Thoracic aorta (tissue), 2 donors: ENCODE measurements at places on chromosomes 1 and 21.

- no peak for DNase-seq
These were observed 32.2 kb upstream of the LRRC7 start for GRCh38 chr1:69535490-69535889.

DNA sequence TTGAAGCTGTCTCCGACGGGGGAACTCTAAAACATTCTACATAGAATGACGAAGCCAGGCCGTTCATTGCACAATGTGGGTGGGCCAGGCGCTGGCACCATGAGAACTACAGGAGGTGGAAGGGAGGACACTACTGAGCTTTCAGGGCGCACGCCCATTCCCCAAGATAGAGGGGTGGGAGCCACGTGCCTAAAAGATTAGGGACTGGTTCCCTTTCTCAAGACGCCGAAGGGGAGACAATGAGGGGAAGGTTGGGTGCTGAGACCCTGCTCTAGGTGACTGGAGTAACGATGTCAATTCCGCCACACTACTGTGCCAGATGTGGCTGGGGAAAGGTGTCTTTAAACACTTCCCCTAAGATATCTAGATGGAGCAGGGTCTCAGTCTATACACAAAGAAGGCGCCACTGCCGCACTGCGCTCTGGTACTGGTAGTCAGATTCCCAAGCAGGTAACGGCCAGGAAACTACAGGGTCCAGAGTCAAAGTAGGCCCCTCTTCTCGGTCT is 782 bp downstream of the CSDE1 start:
- DNase-seq: peak; percentile 13

GRCh38 chr1:55927702-55928290 is 651.6 kb downstream of the PLPP3 start:
- DNase-seq: no peak

GRCh38 chr1:7474143-7474490 is 297.0 kb upstream of the VAMP3 start:
- no peak for DNase-seq

- no peak for DNase-seq
These were observed 8.2 kb upstream of the PADI6 start for GRCh38 chr1:17363771-17364170.

GRCh38 chr1:21633992-21634805 is 35.0 kb downstream of the RAP1GAP start:
- no peak for DNase-seq

DNA sequence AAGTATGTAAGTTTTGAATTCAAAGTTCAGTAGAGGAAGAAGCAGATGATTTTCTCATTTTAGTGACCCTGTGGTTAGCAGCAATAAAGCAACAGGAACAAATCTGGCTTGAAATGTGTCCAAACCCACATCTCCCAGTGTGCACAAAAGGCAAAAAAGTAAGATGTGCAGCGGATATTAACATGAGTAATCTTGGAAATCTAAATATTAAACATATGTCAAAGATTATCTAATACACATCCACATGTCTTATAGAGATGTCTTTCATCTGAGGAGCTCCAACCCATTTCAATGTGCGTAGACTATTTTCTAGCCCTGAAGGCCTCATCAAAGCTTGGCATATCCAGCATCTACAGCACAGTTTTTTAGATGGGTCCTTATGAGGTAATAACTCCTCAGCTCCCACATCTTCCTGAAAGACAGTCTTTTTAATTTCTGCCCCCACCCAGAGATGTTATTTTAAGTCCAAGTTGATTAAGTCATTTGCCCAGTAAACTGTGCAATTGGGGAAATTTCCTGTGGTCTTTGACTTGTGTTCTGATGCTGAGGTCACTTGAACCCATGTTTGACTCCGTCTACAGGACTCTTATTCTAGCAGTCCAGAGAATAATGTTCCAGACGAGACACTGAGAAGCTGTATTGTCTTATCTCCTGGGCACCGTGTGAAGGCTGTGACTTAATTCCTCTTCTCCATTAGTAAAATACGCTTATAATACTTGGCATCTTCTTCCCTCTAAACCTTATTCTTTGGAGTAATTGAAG is 73.7 kb downstream of the LMO4 start:
- no peak for DNase-seq

DNA sequence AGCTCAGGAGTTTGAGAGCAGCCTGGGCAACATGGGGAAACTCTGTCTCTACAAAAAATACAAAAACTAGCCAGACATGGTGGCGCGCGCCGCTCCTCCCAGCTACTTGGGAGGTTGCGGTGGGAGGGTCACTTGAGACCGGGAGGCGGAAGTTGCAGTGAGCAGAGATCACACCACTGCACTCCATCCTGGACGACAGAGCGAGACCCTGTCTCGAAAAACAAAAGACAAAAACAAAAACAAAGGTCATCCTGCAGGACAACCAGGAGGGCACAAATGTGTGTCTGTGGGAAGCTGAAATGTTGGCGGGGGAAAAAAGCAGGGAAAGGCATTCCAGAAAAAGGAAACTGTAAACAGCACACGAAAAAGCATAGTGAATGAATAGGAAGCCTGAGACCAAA is 104.1 kb upstream of the HNRNPU start:
- no peak for DNase-seq

GRCh38 chr1:150552128-150552910 is 3.1 kb downstream of the ADAMTSL4 start:
- peak; percentile 89 for DNase-seq

DNA sequence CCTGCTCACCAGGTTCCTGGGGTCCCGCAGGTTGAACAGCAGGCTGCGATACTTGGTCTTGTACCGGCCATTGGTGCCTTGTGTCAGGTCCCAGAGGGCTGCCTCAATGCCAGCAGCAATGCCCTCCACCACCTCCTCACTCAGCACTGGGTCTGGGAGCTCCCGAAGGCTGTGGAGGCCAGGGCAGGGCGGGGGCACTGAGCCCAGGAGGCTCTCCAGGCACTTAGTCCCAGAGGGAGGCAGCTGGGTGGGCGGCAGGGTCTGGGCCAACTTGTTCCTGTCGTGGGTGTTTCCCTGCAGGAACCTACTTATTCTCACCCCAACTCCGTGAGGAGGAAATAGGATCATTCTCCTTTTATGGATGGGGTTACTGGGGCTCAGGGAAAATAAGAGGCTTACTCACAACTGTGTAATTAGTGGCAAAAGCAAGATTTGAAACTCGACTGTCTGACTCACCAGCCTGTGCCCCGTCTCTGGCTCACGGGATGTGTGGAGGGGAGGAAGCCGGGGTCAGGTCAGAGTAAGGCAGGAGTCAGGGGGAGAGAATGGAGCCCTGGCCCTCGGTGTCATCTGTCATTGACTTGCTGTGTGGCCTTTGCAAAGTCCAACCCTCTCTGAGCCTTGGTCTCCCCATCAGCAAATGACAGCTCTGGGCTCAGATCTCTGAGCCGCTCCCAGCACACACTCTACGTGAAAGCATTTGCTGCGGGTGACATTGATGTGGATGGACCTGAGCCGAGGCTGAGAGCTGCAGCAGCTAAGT is 17.2 kb downstream of the SPOCD1 start:
- peak; percentile 25 for DNase-seq

- DNase-seq: no peak
These were observed 146.8 kb downstream of the CASZ1 start for GRCh38 chr1:10649517-10650201.

DNA sequence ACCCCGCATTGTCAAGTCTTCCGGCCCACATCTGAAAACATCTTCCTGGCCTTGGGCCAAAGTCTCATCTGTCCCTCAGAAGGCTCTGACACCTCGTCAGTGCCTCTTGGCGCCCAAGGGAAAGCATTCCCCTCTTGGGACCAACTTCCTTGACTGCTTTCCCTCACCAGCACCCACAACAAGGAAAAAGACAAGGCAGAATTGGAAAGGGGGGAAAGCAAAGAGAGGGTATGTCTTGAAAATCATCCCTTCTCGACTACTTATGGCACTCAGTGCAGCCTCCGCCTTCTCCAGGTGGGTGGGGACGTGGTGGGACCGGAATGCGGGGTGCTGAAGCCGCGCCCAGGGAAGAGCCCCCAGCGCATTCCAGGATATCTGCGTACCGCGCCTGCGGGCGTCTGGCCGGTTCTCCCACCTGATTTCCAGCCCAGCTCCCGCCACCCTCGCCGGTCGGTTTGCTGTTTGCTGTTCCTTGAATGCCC is 554 bp upstream of the SLC39A1 start:
- no peak for DNase-seq

- DNase-seq: no peak
These were observed 100.5 kb downstream of the GIPC2 start for GRCh38 chr1:78146205-78146771.

DNA sequence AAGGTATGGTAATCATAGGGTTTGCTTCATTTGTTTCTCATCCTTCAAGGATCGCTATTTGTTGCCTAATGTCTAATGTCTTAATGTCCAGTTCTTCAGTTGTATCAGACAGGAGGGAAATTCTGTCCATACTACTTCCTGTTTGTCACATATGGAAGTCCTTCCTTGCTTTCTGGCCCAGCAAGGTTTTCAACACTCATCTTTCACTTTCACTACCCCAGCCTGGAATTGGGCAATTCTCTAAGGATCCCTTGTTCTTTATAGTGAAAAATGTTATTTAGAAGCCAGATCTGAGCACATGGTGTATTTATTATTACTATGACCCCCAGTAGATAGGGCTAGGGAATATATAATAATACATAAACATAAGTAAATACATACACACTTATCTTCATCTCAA is 50.6 kb upstream of the SLC35A3 start:
- DNase-seq: no peak

- DNase-seq: no peak
These were observed 125.9 kb downstream of the MRPS6 start for GRCh38 chr21:34199121-34199910.

- no peak for DNase-seq
These were observed 7.1 kb upstream of the ANKRD65 start for GRCh38 chr1:1428174-1428573.

DNA sequence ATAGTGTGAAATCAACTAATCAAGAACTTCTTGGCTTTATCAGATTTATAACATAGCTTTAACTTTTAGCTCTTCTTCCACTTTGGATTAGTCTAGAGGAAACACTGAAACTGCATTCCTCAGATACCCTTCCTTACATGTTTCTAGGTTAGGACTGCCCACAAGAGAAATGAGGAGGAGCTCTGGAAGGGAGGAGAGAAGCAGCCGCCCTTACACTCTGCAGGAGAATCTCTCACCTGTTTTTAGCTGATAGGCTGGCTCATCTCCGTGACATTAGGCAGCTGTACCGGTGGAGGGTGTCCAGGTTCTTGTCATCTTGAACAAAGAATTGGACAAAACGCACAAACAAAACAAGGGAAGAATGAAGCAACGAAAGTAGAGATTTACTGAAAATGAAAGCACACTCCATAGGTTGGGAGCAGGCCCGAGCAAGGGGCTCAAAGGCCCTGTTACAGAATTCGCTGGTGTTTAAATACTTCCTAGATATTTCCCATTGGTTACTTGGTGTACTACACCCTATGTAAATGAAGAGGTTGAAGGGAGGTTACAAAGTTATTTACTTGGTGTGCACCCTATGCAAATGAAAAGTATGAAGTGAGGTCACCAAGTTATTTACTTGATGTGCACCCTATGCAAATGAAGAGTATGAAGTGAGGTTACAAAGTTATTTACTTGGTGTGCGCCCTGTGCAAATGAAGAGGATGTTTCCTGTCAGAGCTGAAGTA is 524.9 kb upstream of the CHRM3 start:
- no peak for DNase-seq

- no peak for DNase-seq
These were observed 54.2 kb downstream of the EIF2B3 start for GRCh38 chr1:44932151-44932550.

DNA sequence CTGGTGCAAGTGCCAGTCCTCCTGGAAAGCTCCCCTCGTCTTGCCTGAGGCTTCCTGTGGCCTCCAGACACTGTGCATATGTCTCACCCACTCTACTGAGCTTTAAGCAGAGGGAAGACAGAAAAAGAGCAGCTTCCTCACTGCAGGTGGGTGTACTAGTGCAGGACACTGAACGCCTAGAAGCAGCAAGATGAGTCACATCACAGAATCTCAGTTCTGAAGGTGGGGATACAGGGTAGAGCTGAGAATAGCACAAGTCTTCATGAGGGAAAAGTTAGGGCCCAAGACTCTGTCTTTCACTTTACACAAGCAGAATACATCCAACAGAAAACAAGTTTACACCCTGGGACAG is 37.4 kb downstream of the PCAT6 start:
- no peak for DNase-seq

DNA sequence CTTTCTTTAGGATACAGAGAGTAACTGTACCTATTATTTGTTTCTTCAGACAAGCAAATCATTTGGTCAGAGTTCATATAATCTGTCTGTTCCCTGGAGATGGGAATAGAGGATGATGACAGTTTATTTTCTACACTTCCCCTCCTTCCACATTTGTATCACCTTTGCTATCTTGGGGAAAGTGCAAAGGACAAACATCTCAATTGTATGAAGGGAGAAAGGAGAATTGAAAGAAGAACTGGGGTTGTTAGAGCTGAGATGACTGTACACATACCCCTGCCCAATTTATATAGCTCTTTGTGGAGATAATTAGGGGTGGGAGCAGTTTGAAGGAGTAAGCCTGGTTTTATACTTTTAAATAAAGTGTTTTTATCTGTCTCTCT is 14.0 kb downstream of the POLR3GL start:
- no peak for DNase-seq

GRCh38 chr1:47579809-47580208 is 142.0 kb downstream of the FOXD2 start:
- DNase-seq: no peak

GRCh38 chr1:180951836-180952656 is 39.3 kb downstream of the KIAA1614 start:
- no peak for DNase-seq

DNA sequence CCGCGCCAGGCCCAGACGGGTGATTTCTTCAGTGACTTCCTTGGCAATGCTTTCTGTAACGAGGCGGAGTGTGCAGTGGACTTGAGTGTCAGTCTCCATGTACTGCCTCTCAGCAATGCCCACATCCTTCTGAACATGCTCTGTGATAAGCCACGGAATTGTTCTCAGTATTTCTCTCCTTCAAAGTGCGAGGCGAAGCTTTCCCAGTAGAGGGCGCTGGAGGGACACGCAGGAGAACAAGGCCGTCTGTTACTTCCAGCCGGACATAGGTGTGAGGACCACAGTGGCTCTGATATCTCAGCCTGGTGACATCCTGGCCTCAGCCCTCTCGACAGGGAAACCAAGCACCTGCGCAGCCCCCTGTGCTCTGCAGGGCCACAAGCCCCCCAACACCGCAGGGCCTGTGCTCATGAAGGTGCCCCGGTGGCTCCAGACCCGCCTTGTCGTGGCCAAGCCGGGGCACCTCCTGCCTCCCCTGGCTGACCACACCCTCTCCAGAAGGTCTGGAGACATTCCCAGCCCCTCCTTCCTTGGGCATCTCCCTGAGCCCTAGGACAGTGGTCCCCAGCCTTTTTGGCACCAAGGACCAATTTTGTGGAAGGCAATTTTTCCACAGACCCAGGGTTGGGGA is 46.1 kb upstream of the BACE2 start:
- DNase-seq: peak; percentile 71

GRCh38 chr1:32500387-32501209 is 35.7 kb downstream of the ZBTB8B start:
- no peak for DNase-seq
